K562 (cell line): ENCODE measurements at places on chromosomes 5 and 9. TPM values are rescaled to one million over a fixed set of nuclear protein-coding genes. Genes with fewer than 3 reads are reported as not detected.

DNA sequence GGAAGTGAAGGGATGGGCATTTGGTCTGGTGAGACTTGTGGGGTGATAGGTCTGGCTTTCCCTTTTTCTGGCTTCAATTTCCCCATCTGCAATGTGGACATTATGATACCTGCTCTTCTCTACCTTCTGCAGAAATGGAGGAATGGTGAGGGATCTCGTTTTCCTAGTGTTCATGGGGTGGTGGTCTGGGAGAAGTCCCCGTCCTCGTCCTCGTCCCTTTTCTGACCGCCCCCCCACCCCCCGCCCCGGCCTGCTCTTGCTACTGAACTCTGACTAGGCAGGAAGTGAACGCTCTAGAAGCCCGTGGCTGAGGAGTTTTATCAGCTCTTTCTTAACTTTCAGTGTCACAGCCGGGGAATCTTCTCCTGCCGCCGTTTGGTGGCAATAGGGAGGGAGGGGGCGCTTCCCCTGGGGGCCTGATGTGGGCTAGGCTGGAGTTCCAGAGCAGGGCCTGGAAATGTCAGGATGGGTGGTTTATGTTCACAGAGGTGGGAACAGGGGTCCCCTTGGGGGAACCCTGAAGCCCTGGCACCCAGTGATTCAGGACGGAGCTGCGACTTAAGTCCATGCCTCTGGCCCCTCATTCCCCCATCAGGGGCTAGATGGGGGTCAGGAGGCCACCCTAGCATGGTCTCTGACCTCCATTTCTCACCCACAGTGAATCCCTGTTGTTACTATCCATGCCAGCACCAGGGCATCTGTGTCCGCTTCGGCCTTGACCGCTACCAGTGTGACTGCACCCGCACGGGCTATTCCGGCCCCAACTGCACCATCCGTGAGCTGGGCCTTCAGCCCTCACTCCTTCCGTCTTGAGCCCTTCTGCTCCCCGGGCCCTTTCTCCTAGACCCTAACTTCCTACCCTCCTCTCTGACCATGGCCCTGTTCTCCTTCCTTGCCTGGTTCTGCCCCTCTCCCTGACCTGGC lies 6.7 kb downstream of the PTGS1 start:
- peak; percentile 40 for DNase-seq
- no peak overlapping the region for H3K4me3 ChIP-seq
- H3K27me3 ChIP-seq: no peaks in the 10 kb centered on the region
- peaks cover 51% of the 10 kb centered on the region for H3K4me1 ChIP-seq
- peak overlapping the region; percentile 76 for H3K27ac ChIP-seq

IFNA21 gene
- not detected in 2 replicates for total RNA-seq

DNA sequence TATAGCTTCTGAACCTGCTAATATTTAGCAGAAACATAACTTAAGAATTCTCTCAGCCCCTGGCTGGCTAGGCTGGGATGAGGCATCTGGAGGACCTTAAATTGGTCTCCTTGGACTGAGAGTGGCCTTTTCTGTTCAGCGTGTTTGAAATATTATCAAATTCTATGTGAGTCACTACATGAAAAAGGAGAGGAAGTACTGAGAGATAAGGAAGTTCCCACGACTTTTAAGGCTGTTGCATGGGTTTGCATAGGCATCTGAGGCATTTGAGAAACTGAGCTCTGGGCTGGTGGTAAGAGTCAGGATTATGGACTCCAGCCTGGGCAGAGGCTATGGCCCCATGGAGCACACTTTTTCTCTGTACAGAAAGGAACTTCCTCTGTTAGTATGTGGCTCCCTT lies 816.2 kb upstream of the GRAMD2B start:
- H3K4me1 ChIP-seq: no peaks in the 10 kb centered on the region
- DNase-seq: no peak
- no peak overlapping the region for H3K27ac ChIP-seq

- H3K27ac ChIP-seq: no peak within 1 kb of the TSS
- no peak within 1 kb of the TSS for H3K4me3 ChIP-seq
- peak; percentile 50 for DNase-seq
- peaks cover 40% of the 10 kb centered on the region for H3K4me1 ChIP-seq
- H3K36me3 ChIP-seq: no peaks in the 10 kb centered on the region
These were observed at the start of gene LHX2 for GRCh38 chr9:124011460-124012301. Gene LHX2 (plus strand): TSS chr9:124011768. CDS start chr9:124012349, 581 bp downstream.

GRCh38 chr9:95284162-95285080 lies 33.1 kb downstream of the FANCC start:
- no peaks in the 10 kb centered on the region for H3K36me3 ChIP-seq
- H3K27ac ChIP-seq: no peak overlapping the region
- H3K4me3 ChIP-seq: no peak overlapping the region
- H3K4me1 ChIP-seq: no peaks in the 10 kb centered on the region
- DNase-seq: no peak

DNA sequence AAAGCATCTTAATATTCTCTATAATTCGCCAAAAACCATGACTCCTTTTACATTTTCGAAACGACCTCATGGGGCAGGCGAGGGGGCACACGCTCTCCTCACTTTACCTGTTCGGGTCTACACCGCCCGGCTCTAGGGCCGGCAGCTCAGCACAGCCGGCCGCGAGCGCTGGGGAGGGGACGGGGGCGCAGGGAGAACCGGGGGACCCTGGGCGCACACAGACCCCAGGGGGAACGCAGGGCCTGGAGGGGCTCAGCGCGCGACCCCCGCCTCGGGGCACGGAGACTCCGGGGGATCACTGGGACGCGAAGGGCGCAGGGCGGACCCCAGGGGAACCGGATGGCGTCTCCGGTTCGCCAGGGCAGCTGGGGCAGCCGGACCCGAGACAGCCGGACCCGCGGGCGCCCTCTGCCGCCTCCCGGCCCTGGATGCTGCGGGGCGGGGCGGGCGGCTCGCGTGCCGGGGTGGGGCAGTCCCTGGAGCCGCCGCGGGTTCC lies at the start of gene AHRR:
Gene AHRR, plus strand, starts transcription at position 485 of the 496 bp plus-strand sequence. CDS start 22,189 bp downstream, outside the sequence.
- DNase-seq: peak; percentile 60
- H3K4me3 ChIP-seq: peak within 1 kb of the TSS; percentile 21; the same call in 1 of the 2 replicates
- H3K4me1 ChIP-seq: peaks cover 57% of the 10 kb centered on the region
- H3K36me3 ChIP-seq: peaks cover 8% of the 10 kb centered on the region; the same call in 1 of the 3 replicates
- H3K27ac ChIP-seq: no peak within 1 kb of the TSS

DNA sequence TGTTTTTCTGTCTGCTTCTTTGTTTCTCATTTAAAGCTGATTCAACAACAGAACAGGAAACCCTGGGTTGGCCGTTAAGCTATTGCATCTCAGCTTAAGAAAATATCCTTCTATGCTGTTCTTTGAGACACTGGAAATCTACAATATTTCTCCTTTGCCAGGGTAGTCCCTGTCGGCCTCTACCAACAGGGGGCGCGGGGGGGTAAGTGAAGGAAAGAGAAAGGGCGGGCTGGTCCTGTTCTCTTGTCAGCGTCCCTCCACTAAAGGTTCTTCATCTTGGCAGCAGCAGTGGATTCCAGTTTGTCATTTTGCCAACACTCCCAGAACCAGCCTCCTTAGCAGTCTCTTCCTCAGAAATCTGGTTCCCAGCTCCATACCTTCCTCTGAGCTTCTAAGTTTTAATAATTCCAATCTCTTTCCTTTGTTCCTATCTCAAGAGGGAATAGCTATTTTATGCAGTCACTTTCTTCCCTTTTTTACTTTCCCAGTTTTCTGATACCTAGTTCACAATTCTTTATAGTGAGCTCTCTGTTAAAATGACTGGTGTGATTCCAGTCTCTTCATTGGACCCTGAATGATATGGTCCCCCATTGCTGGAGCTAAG lies 222.3 kb downstream of the GLIS3 start:
- H3K4me1 ChIP-seq: no peaks in the 10 kb centered on the region
- DNase-seq: peak; percentile 34
- no peak overlapping the region for H3K4me3 ChIP-seq
- no peak overlapping the region for H3K27ac ChIP-seq
- no peaks in the 10 kb centered on the region for H3K27me3 ChIP-seq

GRCh38 chr9:108386032-108386431 lies 469.8 kb downstream of the ACTL7B start:
- H3K4me3 ChIP-seq: no peak overlapping the region
- no peak overlapping the region for H3K27ac ChIP-seq
- DNase-seq: no peak
- no peaks in the 10 kb centered on the region for H3K4me1 ChIP-seq

DNA sequence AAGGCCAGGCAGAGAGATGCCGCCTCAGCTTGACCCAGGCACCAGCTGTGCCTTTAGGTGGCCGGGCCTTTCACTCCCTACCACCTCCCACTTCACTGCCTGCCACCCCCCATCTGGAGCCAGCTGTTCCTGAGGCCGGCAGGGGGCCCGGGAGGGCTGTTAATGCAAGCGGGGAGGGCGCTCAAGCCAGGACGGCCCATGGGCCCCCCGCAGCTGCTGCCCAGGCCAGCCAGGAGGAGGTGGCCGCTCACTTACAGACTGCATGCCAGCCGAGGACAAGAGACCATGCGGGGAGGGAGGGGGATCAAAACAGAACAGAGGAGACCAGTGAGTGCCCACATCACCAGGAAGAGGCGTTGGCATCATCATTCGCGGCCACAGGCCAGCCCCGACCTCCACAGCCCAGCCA lies 4.5 kb downstream of the ABCA2 start:
- no peaks in the 10 kb centered on the region for H3K27me3 ChIP-seq
- H3K4me3 ChIP-seq: no peak overlapping the region
- no peak for DNase-seq

- no peaks in the 10 kb centered on the region for H3K27me3 ChIP-seq
- peaks cover 8% of the 10 kb centered on the region; the same call in 2 of the 3 replicates for H3K4me1 ChIP-seq
- H3K36me3 ChIP-seq: peaks cover 8% of the 10 kb centered on the region; the same call in 1 of the 3 replicates
- DNase-seq: no peak
- H3K27ac ChIP-seq: no peak overlapping the region
These were observed 108.4 kb downstream of the ROR2 start for GRCh38 chr9:91841591-91841990.

DNA sequence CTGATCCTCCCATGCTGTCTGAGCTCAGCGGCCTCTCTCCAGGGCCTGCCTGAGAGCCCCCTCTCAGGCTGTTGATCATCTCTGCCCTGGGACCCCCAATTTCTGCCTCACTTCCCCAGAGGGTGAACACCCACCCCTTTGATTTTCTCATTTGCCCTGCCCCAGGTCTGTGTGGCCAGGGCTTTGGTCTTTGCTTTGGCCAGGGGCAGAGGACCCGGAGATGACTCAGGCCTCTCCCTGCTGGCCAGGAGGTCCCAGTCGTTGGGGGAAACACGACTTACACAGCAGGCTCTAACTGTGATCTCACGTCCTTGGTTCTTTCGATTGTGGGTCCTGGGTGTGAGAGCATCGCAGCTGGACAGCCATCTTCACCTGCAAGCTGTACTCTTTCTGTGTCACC lies 1.1 kb upstream of the ADAMTS2 start:
- DNase-seq: no peak
- no peak overlapping the region for H3K27ac ChIP-seq
- H3K27me3 ChIP-seq: peaks cover 87% of the 10 kb centered on the region
- no peak overlapping the region for H3K4me3 ChIP-seq
- no peaks in the 10 kb centered on the region for H3K36me3 ChIP-seq

- H3K4me3 ChIP-seq: no peak overlapping the region
- peaks cover 10% of the 10 kb centered on the region; the same call in 2 of the 3 replicates for H3K4me1 ChIP-seq
- H3K27ac ChIP-seq: no peak overlapping the region
- H3K27me3 ChIP-seq: no peaks in the 10 kb centered on the region
- peaks cover 13% of the 10 kb centered on the region; the same call in 1 of the 3 replicates for H3K36me3 ChIP-seq
- DNase-seq: no peak
These were observed 16.2 kb downstream of the CTNNAL1 start for GRCh38 chr9:108997112-108997511.

DNA sequence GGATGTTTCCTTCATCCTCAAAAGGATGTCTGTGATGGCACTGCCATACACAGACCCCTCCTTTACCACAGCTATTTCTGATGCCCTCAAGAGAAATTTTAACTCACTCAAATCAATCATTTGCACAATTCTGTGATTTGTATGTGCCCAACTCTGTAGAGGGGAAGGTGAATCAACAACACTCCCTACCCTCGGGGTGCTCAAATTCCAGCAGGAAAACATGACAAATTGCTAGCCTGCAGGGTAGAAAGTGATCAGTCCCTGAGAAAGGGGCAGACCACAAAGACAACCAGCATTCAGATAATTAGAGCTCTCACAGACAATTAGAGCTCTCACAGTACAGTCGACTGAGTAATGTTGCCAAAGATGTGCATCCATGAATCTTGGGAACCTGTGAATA lies 45.3 kb upstream of the FOXE1 start:
- no peaks in the 10 kb centered on the region for H3K36me3 ChIP-seq
- no peak overlapping the region for H3K27ac ChIP-seq
- peaks cover 2% of the 10 kb centered on the region; the same call in 1 of the 3 replicates for H3K4me1 ChIP-seq
- H3K4me3 ChIP-seq: no peak overlapping the region
- H3K27me3 ChIP-seq: no peaks in the 10 kb centered on the region; the same call in 2 of the 3 replicates
- no peak for DNase-seq

GRCh38 chr9:110249603-110250002 lies 6.7 kb downstream of the TXN start:
- no peak overlapping the region for H3K4me3 ChIP-seq
- H3K4me1 ChIP-seq: no peaks in the 10 kb centered on the region
- peaks cover 80% of the 10 kb centered on the region for H3K36me3 ChIP-seq
- no peaks in the 10 kb centered on the region for H3K27me3 ChIP-seq

- no peak for DNase-seq
- no peak overlapping the region for H3K4me3 ChIP-seq
- no peaks in the 10 kb centered on the region for H3K4me1 ChIP-seq
These were observed 601.1 kb downstream of the TLR4 start for GRCh38 chr9:118305331-118305730.

SVEP1 gene
- 0.73 and 0.81 TPM in 2 replicates for total RNA-seq

OR4F3 gene
- total RNA-seq: 0.34 TPM in 1 of 2 replicates, not detected in the other

DNA sequence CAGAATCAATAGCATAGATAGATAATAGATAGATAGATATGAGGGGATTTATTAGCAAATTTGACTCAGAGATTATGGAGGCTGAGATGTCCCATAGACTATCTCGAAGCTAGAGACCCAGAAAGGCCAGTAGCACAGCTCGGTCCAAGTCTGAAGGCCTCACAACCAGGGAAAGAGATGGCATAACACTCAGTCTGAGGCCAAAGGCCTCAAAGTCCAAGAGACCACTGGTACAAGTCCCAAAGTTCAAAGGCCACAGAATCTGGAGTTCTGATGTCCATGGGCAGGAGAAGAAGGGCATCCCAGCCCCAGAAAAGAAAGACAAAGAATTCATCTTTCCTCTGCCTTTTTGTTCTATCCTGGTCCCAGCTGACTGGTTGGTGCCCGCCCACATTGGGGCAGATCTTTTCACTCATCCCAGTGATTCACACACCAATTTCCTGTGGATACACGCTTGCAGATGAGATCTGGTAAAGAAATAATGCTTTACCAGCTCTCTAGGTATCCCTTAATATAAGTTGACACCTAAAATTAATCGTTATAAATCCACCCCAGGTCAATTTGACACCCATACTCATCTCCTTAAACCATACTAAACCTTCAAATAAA lies 127.8 kb upstream of the FBN2 start:
- no peaks in the 10 kb centered on the region for H3K36me3 ChIP-seq
- H3K4me1 ChIP-seq: no peaks in the 10 kb centered on the region
- no peak for DNase-seq
- no peak overlapping the region for H3K4me3 ChIP-seq
- no peaks in the 10 kb centered on the region for H3K27me3 ChIP-seq

SGCD gene
- total RNA-seq: 0.02 TPM in 1 of 2 replicates, not detected in the other

DNA sequence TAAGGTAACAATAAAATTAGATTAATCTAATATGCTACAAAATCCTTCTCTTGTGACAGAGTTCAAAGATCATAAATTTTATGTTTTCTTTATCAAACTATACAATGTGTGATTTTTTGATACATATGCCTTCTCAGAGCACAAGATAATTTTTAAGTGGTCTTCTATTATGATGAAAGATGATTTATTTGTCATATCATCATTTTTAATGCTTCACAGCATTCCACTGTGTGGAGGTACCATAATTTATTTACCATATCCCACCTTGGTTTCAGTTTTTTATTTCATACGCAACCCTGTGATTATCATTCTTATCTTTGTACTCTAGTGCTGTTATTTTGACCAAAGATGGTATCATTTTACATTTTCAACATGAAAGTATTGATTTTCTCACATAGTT lies 41.7 kb downstream of the POLK start:
- no peaks in the 10 kb centered on the region for H3K4me1 ChIP-seq
- H3K27ac ChIP-seq: no peak overlapping the region
- peaks cover 43% of the 10 kb centered on the region for H3K36me3 ChIP-seq
- H3K4me3 ChIP-seq: no peak overlapping the region
- no peak for DNase-seq
- no peaks in the 10 kb centered on the region for H3K27me3 ChIP-seq

TGFBI gene
- 0.62 and 0.98 TPM in 2 replicates for total RNA-seq
